ENCODE measurements at places on chromosomes 2 and 18. TPM values are rescaled to one million over a fixed set of nuclear protein-coding genes. Genes with fewer than 3 reads are reported as not detected.

GRCh38 chr2:134911400-134911785 is 7.2 kb upstream of the CCNT2 start:
- no peak overlapping the region for H3K4me3 ChIP-seq
- H3K36me3 ChIP-seq, result no peaks in the 10 kb centered on the region
- H3K27me3 ChIP-seq, result peaks cover 2% of the 10 kb centered on the region

DNA sequence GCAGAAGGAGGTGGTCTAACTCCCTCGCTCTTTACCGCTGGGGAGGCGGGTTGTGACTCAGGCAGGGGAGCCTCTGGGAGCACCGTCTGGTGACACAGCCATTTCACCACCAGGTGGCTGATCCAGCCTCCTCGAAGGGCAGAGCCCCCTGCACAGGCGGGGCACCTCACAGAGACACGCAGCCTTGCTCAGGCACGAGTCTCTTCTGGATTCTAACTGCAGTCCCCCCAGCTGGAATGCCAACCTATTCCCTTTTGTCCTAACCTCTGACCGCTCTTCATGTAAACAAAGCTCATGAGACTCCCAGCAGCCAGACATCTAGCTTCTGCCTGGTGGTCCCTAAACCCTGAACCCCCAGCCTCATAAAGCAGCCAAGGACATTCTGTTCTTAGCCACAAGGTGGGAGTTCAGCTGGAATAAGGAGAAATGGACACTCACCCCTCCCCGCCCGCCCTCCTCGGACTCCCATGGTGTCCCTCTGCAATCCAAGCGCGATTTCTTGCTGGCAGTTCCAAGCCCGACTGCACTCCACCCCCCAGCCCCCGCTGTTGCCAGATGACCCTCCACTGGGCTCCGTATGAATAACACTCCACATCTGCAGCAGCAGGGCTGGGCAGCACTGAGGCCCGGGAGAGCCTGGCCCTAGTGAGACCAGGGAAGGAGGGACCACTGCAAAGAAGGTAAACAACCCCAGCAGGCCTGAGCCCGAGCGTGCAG is 84.3 kb downstream of the TNS1 start:
- peaks cover 40% of the 10 kb centered on the region for H3K27me3 ChIP-seq
- H3K36me3 ChIP-seq, result no peaks in the 10 kb centered on the region
- no peak for DNase-seq
- H3K4me1 ChIP-seq, result peaks cover 5% of the 10 kb centered on the region
- no peak overlapping the region for H3K4me3 ChIP-seq

The ATP8B1 gene
- not detected for total RNA-seq

The RBM44 gene
- total RNA-seq, result 2.2 TPM

All from T-helper 17 cell (primary cell).